AG10803 (cell line): ENCODE measurements at places on chromosomes 5 and 9.

DNA sequence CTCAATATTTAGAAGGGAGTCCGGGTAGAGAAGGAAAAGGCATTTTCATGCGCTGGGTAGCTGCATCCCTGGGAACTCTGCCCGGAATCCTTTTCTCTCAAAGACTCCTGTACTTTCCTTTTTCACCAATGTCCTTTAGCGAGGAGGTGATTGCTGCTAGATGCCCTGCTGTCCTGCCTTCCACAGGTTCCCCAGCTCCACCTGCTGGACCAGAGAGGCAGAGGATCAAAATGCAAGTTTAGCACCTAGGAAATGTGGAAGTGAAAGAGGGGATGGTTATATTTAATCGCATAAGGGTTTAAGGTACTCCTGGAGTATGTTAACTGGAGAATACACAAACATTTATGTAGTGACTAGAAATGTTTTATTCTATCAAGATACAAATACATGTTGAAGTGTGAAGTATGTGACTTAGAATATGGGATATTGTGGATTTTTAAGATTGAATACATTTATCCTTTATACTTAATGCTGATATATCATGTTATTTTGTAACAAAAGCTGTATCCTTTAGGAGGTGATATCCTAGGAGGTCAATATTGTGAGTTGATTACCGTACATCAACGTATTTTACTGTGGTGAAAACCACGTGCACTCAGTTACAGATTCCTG lies 145.7 kb downstream of the ARHGAP26 start:
- DNase-seq = no peak

DNA sequence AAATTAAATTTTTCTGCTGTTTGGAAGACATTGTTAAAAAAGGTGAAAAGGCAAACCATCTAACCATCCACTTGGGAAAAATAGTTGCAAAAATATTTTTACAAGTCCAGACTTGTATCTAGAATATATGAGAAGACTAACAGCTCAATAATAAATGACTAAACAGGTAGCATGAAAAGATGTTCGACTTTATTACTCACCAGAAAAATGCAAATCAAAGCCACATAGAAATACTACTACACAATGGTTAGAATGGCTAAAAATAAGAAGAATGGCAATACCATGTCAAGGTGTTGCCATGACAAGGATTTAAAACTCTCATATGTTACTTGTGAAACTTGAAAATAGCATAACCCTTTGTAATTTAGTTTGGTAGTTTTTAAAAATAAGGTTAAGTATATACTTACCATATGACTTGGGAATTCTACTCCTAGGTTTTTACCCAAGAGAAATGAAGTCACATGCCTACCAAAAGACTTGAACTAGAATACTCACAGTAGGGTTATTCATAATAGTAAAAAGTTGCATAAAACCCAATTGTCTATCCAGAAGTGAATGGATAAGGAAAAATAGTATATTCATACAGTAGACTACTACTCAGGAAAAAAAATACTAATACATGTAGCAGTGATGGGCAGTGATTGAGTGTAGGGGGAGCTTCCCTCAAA lies 93.8 kb downstream of the VPS13A start:
- DNase-seq = no peak

DNA sequence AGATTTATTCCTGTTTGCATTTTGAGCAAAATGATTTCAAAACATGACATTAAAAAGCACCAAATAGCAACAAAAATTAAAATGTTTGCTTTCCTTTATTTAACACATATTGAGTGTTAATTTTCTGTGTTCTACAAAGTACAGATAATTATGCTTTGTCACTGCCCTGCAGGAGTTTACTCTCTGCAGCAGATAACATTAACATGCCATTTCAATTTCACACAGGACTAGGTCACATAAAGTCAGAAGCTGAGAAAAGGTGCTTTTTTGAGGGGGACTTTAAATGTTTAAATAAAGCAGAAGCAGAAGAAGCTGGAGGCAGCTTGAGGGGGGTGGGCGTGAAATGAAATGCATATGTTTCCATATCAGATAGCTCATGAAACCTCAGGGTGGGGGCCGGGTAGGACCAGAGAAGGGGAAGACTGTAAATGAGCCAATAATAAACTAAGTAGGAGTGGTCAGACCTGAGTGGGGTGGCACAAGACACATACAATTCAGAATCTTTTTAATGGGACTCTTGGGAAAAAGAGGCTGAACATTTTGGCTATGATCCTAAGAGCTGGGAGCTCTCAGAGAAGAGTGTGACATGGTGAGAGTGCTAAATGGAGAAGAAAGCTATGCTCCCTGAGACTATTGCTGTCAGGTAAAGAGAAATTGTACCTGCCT lies 387.5 kb downstream of the FAM170A start:
- DNase-seq = no peak

DNA sequence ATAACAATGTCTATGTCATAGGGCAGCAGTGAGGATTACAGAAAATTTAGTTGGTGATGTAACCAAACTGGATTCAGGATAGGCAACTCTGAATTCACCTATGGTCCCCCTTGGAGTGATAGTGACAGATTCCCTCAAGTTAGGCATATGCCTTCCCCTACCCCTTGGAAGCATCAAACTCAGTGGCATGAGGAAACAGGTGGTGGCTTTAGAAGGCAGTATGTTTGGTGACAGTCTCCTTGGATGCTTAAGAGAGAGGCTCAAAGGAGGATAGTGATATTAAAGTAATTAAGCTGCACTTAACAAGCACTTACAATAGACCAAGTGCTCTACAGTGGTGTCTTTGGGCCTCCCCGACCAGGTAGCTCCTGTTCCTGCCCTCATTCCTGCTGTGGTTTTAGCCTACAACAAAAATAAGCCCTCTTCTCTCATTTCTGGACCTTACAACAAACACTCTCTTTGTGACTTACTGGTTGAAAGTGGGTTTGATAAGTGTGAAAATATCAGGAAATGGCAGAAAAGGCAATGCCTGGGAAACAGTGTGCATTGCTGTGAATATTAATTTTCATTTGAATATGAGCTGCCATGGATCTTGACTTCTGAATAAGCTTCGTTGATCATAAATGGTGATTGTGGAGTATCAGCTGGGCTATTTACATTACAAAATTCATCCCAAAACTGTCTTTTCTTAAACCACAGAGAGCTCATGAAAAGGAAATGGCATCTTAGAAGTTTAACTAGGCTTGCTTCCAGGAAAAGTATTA lies 29.2 kb downstream of the NR4A3 start:
- DNase-seq = no peak

- peak; percentile 80 for DNase-seq
These were observed 7.6 kb upstream of the IRF1 start for GRCh38 chr5:132498152-132498551.

DNA sequence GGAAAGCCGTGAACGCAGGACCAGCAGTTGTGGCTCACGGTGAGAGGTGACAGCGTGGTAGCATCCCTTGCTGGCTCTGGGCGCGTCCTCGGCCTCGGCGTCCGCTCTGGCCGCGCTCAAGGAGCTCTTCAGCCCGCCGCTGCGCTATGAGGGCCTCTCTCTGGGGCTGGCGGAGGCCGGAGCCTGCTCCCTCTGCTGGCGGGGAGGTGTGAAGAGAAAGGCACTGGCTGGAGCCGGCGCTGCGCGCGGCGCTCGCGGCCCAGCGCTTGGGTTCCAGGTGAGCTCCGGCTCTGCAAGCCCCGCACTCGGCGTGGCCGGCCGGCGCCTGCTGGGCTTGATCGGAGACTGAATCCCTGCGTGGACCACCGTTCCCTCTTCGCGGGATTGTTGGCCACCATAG lies 705.6 kb downstream of the SEMA5A start:
- DNase-seq = no peak

DNA sequence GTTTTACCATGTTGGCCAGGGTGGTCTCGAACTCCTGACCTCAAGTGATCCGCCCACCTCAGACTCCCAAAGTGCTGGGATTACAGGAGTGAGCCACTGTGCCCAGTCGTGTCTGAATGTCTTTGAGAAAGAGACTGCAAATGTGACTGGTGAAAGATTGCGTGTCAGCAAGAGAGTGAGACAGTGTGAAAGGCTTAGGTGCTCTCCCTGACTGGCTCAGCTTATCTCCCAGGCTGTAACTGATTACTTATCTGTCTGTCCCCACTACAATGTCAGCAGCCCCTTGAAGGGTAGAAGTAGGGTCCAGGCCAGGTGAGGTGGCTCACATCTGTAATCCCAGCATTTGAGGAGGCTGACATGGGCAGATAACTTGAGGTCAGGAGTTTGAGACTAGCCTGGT lies 3.4 kb upstream of the FGFR4 start:
- no peak for DNase-seq

DNA sequence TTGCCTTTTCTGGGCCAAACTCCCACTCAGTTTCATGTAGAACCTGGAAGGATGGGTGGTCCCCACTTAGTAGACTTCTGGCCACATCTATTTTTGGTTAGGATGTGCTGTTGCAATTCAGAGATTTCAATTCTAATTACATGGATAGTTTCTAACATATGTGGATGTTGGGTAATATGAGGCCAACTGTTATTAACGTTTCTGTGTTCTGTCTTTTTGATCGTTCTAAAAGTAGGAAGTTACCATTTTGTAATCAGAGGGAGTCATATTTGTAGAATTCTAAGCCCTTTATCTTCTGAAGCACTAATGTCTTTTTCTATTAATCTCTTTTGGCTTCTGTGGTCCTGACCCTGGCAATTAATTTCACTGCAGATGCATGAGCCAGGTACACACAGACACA lies 141.6 kb upstream of the SPEF2 start:
- DNase-seq = no peak

- DNase-seq = peak; percentile 37
These were observed 109.5 kb downstream of the MYO10 start for GRCh38 chr5:16826379-16827125.
